ENCODE measurements at places on chromosomes 4 and X. TPM values are rescaled to one million over a fixed set of nuclear protein-coding genes. Genes with fewer than 3 reads are reported as not detected.

DNA sequence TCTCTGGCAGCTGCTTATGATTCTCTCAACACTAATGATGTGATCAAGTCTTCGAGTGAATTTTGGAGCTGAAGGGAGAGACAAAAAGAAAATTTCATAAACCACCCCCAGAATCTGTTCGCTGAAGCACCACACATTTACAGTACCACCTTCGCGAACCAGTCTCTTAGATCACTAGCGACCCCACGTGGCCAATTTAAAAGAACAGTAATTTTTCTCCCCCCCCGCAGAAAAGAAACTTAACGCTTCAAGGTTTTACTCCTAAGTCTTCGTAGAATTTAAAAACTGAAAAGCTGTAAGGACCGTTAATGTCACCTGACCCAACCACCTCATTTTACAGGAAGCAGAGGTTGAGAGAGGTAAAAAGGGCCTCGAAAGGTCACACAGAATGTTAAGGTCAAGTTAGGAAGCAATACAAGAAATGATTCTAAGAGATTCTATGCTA lies 187.5 kb downstream of the QDPR start:
- H3K36me3 ChIP-seq, result no peaks in the 10 kb centered on the region
- peak; percentile 81 for DNase-seq
- H3K4me1 ChIP-seq, result peaks cover 13% of the 10 kb centered on the region

The GPR119 gene
- total RNA-seq, result not detected

The ETDB gene
- total RNA-seq, result not detected

DNA sequence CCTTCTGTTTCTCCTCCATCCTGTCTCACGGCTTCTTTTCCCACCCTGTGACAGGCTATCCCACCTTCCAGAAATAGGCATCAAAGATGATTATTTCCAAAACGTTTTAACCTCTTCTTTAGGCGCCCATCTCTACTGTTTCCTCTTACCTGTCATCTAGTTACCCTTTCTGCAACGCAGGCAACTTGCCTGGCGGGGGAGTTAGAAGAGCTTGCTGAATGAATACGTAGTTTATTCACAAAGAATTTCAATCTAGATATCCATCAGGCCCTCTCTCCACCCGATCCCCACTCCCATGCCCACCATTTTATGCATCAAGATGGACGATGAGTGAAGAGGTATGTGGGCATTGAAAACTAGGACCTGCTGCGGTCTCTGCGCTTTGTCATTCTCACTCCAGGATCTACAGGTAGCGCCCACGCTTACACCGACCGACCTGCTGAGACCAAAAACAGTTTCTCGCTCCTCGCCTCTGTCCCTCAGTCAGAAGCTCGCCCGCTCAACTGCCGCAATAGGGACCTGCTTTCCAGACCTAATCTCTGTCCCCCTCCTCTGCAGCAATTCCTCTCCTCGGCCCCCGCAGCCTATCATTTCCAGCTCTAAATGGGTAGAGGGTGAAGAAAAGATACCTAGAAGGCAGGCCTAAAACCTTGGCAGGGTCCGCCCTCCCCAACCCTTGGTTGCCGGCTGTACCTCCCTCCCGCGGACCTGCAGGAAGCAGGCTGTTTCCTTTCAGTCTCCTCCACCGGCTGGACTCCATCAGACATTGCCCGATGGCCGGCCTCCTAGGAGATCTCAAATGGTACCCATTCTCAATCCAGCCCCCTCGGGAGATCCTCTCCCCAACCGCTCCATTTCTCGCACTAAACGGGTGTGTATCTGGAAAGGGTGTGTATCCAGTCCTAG lies 624 bp downstream of the BEX5 start:
- DNase-seq, result peak; percentile 27
- H3K27ac ChIP-seq, result peak overlapping the region; percentile 61
- peak overlapping the region; percentile 45 for H3K4me3 ChIP-seq
- peaks cover 13% of the 10 kb centered on the region for H3K4me1 ChIP-seq
- no peaks in the 10 kb centered on the region for H3K36me3 ChIP-seq

The TCP11X2 gene
- total RNA-seq, result 0.18 TPM

DNA sequence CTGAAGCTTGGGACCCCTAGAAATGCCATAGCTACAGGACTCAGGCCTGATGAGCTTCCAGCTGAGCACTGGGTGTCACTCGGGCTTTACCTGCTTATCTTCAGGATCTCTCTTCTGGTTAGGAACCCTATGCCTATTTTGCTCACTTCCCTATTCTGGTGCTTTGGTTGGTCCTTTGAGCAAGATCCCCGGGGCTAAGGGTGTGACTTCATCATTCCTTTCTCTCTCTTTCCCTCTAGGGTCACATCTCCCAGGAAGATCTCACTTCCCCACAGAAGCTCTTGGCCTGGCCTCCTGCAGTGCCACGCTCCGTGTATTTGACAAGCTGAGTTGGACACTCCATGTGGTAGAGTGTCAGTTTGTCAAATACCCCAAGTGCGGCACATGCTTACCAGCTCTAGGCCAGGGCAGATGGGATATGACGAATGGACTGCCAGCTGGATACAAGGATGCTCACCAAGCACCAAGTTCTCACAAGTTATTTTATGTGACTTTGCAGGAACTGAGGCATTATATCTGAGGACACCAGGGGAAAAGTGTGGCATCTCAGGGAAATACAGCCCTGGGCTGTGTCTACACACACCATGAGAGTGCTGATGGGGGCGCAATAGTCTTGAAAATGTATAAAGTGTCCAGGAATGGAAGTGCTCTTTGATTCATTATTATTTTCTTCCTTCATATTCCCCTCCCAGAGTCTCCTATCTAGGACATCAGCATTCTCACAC lies 21.1 kb downstream of the VSIG4 start:
- no peaks in the 10 kb centered on the region for H3K36me3 ChIP-seq
- H3K4me1 ChIP-seq, result no peaks in the 10 kb centered on the region
- H3K4me3 ChIP-seq, result no peak overlapping the region

The CSN2 gene
- not detected for total RNA-seq

DNA sequence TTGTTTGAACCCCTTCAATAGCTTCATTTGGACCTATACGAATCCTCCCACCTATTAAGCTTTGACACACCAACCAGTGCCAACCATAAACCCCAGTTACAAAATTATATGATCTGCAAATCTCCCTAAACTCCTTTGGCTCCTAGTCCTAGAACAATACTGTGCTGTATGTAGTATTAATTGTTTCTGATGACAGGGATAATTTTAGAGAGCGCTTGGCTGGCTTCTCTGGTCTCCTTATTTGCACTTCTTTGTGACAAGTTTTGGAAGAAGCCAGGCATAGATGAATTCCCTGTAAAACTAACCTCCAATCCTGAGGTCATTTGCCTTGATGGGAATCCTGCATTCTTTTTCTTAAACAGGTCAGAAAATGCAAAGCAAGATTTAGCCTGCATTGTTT lies 433.0 kb downstream of the PPARGC1A start:
- no peak overlapping the region for H3K27ac ChIP-seq
- no peak overlapping the region for H3K4me3 ChIP-seq
- H3K27me3 ChIP-seq, result no peaks in the 10 kb centered on the region
- peaks cover 7% of the 10 kb centered on the region for H3K4me1 ChIP-seq
- no peaks in the 10 kb centered on the region for H3K36me3 ChIP-seq
- DNase-seq, result no peak

GRCh38 chr4:98542011-98542410 lies 116.4 kb downstream of the TSPAN5 start:
- no peaks in the 10 kb centered on the region for H3K4me1 ChIP-seq
- H3K27me3 ChIP-seq, result no peaks in the 10 kb centered on the region
- no peak for DNase-seq
- H3K36me3 ChIP-seq, result no peaks in the 10 kb centered on the region
- no peak overlapping the region for H3K27ac ChIP-seq

DNA sequence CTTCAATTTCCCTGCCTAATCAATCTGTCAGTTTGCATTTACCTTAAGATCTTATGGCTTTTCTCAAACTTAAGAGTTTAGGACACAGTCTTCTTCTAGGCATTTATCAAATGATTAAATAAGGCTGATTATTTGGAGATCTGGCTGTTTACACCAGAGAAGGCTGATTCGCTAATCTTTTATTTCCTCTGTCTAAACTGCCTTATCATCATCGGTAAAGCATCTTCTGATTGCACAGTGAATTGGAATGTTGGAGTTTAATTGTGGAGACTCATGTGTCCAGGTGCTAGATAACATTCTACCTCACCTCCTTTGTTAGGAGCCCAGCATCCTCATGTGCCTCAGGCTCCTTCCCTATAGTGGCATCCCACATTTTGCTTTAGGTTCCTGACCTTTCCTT lies 100.3 kb upstream of the DDIT4L start:
- no peak overlapping the region for H3K4me3 ChIP-seq
- no peak for DNase-seq
- H3K27ac ChIP-seq, result no peak overlapping the region
- H3K27me3 ChIP-seq, result no peaks in the 10 kb centered on the region
- H3K36me3 ChIP-seq, result no peaks in the 10 kb centered on the region

DNA sequence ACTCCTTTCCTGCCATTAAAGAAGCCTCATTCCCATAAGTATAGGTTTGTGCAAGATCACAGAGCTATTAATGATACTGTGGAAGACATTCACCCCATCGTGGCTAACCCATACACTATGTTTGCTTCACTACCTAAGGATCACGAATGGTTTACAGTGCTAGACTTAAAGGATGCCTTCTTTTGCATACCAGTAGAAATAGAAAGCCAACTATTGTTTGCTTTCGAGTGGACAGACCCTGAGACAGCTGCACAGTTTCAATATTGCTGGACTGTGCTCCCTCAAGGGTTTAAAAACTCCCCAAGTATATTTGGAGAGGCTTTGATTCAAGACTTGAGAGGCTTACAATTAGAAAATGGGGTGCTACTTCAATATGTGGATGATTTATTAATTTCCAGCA lies 16.0 kb upstream of the PAPSS1 start:
- peaks cover 26% of the 10 kb centered on the region for H3K4me1 ChIP-seq
- no peak for DNase-seq
- no peak overlapping the region for H3K27ac ChIP-seq
- no peaks in the 10 kb centered on the region for H3K27me3 ChIP-seq
- H3K4me3 ChIP-seq, result no peak overlapping the region
- H3K36me3 ChIP-seq, result no peaks in the 10 kb centered on the region

- H3K27me3 ChIP-seq, result no peaks in the 10 kb centered on the region
- no peak for DNase-seq
- H3K27ac ChIP-seq, result no peak overlapping the region
- no peaks in the 10 kb centered on the region for H3K4me1 ChIP-seq
- H3K36me3 ChIP-seq, result peaks cover 92% of the 10 kb centered on the region
These were observed 32.1 kb upstream of the CPLX1 start for GRCh38 chr4:858041-858481.

GRCh38 chrX:15413101-15413500 lies 28.9 kb upstream of the VEGFD start:
- no peak overlapping the region for H3K27ac ChIP-seq
- H3K36me3 ChIP-seq, result no peaks in the 10 kb centered on the region
- H3K4me1 ChIP-seq, result no peaks in the 10 kb centered on the region
- no peak overlapping the region for H3K4me3 ChIP-seq

The EFHC2 gene
- total RNA-seq, result 10.0 TPM

GRCh38 chr4:114659386-114660008 lies 60.9 kb downstream of the UGT8 start:
- H3K4me1 ChIP-seq, result no peaks in the 10 kb centered on the region
- no peaks in the 10 kb centered on the region for H3K36me3 ChIP-seq
- H3K27me3 ChIP-seq, result no peaks in the 10 kb centered on the region
- H3K4me3 ChIP-seq, result no peak overlapping the region
- no peak overlapping the region for H3K27ac ChIP-seq
- DNase-seq, result peak; percentile 89

DNA sequence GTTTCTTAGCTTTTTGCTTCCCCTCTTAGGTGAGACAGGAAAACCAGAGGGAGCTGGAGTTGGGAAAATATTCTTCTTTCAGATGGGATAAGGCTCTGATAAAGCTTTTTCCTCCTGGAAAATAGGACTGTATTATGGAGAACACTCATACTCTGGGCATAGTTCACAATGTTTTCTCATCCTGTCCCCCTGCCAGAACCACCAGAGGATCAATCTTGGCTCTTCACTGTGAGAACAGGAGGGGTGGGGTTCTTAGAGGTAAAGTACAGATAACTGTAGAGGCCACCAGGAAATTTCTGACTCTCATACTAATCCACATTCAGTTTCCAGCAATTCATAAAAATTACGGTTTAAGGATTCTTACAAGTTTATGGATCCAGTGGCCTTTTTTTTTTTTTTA lies 661.8 kb upstream of the MAGEB2 start:
- no peak overlapping the region for H3K4me3 ChIP-seq
- H3K27ac ChIP-seq, result no peak overlapping the region
- no peaks in the 10 kb centered on the region for H3K4me1 ChIP-seq
- no peak for DNase-seq
- H3K27me3 ChIP-seq, result no peaks in the 10 kb centered on the region

The STS gene
- total RNA-seq, result 9.4 TPM

GRCh38 chrX:109403922-109404321 lies 78.0 kb downstream of the GUCY2F start:
- no peaks in the 10 kb centered on the region for H3K36me3 ChIP-seq
- DNase-seq, result no peak
- H3K4me3 ChIP-seq, result no peak overlapping the region
- no peak overlapping the region for H3K27ac ChIP-seq

The RAB33A gene
- 1.7 TPM for total RNA-seq

The TRIM61 gene
- total RNA-seq, result not detected

DNA sequence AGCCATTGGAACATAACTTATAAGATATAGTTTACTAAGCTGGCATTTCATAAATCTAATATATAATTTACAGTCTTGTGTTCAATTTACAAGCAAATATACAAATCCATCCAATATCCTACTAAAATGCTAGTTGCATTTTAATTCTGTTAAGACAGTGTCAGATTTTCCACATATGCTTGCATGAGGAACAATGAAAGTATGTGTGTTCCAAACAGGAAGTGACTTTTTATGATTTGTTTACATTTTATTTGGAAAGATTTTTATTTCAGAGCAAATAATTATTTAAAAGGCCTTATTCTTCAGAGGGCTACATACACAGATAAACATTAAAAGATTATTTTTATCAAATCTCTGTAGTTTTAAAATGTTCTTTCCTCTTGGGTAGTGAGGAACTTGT lies 130.1 kb downstream of the KLHL34 start:
- H3K4me3 ChIP-seq, result no peak overlapping the region
- no peak overlapping the region for H3K27ac ChIP-seq
- no peaks in the 10 kb centered on the region for H3K4me1 ChIP-seq
- no peaks in the 10 kb centered on the region for H3K27me3 ChIP-seq
- no peaks in the 10 kb centered on the region for H3K36me3 ChIP-seq

The FAM149A gene
- 101 TPM for total RNA-seq
